ENCODE measurements at places on chromosomes 3 and 15.

DNA sequence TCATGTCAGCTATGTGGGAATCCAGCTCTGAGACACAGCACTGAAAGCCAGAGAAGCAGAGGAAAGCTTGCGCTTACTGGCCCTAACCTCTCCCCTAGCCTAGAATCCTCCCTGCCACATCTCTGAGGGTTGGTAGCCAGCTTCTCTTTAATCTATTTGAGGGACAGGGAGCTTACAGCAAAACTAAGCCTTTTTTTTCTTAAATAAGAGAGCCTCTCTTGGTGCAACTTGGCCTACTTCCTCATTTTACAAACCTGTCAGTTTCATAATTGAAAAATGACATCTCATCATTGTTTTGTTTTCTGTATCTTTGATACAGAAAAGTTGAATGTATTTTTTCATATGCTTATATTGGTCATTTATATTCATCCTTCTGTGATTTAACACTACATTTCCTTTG, 193.9 kb downstream of the ZNF621 start:
- no peak for DNase-seq

DNA sequence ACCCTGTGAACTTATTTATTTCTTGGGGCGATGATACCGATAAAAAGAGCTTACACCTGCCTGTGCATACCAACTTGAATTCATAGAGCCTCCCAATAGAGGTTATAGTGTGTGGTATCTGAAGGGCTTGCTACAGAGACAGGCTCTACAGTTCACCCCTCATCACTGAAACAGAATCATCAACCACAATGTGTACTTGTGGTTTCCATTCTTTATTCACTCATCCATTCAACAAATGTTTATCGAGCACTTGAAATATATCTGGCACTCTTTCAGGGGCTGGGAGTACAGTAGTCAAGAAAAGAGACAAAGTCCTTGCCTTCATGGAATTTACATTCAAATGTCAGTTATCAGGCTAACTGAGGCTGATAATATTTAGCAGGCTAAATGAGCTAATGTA, 134.4 kb upstream of the SKOR1 start:
- no peak for DNase-seq

GRCh38 chr15:88004399-88004798, 252.1 kb downstream of the NTRK3 start:
- no peak for DNase-seq

- DNase-seq = no peak
Measured at GRCh38 chr3:37864904-37865303, 3.2 kb downstream of the CTDSPL start.

GRCh38 chr15:100247228-100248225, 94.2 kb downstream of the ADAMTS17 start:
- DNase-seq = no peak

- DNase-seq = no peak
Measured at GRCh38 chr3:16719426-16719825, 114.2 kb upstream of the DAZL start.

GRCh38 chr3:133362539-133362938, 37.3 kb upstream of the BFSP2 start:
- peak; percentile 26 for DNase-seq

DNA sequence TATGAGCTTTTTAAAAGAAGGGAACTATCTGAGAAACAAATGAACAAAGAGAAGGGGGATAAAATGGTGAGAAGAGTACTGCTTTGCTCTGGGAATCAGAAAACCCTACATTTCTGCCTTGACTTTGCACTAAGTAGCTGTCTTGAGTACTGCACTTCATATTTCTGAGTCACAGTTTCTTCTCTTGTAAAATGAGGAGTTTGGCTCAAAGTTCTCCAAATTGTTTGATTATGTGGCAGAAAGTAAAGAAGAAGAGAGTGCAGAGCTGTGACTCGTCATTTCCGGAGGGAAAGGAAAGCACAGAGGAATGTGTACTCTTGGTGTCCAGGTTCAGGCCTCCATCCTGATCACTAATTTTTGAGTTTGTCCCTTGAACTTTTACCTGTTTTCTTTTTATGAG, 54.7 kb downstream of the TP63 start:
- DNase-seq = no peak

- DNase-seq = peak; percentile 50
Measured at GRCh38 chr15:33639978-33640377, 328.3 kb upstream of the CHRM5 start.

DNA sequence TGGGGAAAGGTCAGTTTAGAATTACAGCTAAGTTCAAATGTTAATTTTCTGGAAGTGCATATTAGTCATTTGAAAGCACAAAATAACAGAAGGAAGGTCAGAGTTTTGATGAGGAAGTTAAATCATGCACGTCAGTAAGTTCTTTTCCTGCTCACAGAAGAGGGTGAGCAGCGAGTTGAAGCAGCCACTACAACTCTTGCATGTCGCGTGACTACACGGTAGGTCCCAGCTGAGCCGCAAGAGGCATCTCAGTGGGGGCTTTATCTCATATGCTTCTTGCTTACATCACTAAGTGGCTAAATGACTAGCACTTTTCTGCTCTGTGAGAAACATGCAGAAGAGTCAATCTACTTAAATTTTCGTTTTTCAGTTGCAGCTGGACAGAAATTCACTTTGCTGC, 21.3 kb upstream of the SEC62 start:
- DNase-seq = no peak

- no peak for DNase-seq
Measured at GRCh38 chr3:16897254-16897926, 12.6 kb downstream of the PLCL2 start.

DNA sequence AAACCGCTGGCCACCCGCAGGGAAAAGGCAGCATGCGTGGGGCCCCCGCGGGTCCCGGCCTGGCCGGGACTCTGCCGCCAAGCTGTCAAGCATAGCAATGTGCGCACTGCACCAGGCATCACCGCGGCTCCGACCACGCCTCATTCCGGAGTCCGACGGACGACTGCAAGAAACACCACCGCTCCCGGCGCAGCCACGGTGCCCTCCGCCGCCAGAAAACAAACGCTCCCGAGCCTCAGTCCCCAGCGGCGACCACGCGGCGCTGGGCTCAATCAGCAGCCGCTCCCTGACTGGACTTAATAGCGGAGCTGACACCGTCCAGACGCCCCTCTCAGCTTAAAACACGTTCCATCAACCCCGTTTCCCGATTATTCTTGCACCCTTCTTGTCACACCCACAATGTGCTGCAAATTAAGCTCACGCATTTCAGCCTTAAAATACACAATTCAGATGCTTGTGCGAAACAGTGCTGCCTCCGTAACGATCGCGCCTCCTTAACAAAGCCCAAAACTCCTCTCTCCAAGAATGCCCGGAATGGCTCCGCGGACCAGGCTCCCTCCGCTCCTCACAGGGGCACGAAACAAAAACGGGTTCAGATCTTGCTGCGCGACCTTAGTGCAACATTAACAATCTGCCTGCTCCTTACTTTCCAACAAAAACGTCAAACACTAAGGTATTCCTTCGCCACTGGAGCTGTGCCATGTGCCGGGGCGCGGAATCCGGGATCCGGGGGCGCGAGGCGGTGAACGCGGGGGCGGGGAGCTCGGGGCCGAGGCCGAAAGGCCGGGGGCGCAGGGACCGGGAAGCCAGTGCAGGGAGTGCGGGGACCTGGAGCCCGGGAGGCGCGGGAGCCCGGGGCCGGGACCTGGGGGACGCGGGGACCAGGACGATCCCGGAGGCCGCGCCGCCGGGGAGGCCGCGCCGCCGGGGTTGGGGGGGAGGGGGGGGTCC, 655 bp downstream of the CYFIP1 start:
- no peak for DNase-seq

GRCh38 chr3:180048103-180048502, 11.4 kb upstream of the PEX5L start:
- DNase-seq = no peak

DNA sequence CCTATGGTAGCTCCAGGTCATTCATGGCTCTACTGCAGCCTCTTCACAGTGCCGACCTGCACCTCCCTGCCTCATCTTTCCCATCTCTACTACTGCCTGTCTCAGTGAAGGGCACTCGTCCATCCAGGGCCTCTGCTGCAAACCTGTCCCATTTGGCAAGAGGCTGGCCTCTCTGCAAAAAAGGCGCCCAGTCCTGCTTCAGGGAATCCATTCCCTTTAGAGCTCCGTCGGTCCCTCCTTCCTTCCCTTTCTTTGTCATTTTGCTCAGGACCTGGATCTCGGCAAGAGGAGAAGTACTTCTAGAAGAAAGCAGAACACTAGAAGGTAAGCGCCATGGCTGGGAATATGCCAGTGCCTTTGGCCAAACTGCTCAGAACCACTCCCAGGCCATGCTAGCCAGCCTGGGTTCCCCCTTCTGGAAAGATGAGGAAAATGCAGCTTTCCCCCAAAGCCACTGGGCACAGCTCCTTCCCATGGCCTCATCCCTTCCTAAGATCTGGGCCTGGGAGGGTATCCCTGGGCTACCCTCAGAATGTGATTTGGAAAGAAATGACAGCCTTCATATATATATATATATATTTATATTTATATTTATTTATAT, 6.4 kb upstream of the ISL2 start:
- no peak for DNase-seq

GRCh38 chr15:80852676-80853075, 73.5 kb downstream of the CEMIP start:
- no peak for DNase-seq

DNA sequence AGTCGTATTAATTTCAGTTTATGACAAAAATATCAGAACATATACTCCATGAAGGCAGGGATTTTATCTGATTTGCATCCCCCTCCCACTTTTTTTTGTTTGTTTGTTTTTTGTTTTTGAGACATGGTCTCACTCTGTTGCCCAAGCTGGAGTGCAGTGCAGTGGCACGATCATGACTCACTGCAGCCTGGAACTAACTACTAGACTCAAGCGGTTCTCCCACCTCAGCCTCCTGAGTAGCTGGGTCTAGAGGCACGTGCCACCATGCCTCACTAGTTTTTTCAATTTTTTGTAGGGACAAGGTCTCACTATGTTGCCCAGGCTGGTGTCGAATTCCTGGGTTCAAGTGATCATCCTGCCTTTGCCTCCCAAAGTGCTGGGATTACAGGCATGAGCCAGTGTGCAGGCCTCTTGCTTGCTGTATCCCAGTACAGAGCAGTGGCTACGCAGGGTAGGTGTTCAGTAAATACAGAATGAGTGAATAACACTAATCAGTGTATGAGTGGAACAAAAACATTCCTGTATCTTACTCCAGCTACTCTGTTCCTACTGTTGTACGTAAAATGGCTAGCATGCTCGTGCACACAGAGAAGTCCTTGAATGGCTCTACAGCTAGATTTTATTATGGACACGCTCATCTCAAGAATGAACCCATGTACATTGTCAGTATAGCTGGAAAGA, 272.4 kb downstream of the FOXP1 start:
- DNase-seq = no peak

GRCh38 chr3:39144095-39144747, 9.2 kb downstream of the CSRNP1 start:
- peak; percentile 48 for DNase-seq

GRCh38 chr3:120048355-120049041, 45.7 kb downstream of the GSK3B start:
- DNase-seq = no peak

- no peak for DNase-seq
Measured at GRCh38 chr3:13748276-13748879, 131.5 kb downstream of the WNT7A start.

DNA sequence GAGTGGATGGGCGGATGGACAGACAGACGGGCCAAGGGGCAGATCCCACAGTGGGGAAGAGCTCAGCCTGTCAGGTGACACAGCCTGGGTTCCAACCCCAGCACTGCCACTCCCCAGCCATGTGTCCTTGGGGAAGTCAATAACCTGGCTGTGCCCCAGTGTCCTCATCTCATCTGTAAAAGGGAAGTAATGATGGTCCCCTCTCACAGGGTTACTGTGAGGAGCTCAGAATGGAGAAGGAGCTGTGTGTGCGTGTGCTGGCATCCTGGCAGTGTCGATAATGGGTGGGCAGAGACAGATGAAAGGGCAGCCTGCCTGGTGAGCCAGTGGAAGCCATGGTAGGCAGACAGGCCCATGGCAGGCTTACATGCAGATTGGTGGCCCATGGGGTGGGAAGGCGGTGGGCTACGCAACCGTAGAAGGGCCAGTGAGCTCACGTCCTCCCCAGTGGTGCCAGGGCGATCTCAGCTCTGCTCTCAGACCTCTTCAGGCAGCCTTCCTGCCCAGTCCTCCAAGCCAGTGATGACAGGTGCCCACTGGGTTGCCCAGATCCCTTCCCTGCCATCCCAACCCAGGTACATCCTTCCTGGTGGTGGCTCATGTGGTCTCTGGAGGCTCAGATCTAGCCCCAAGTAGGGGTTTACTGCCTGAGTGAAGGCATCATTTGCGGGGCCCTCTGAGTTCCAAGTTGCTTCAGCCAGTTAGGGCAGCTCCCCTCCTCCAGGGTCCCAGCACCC, 2.3 kb upstream of the DNAJB8 start:
- no peak for DNase-seq

GRCh38 chr3:133447750-133448477, 48.1 kb downstream of the BFSP2 start:
- DNase-seq = no peak

DNA sequence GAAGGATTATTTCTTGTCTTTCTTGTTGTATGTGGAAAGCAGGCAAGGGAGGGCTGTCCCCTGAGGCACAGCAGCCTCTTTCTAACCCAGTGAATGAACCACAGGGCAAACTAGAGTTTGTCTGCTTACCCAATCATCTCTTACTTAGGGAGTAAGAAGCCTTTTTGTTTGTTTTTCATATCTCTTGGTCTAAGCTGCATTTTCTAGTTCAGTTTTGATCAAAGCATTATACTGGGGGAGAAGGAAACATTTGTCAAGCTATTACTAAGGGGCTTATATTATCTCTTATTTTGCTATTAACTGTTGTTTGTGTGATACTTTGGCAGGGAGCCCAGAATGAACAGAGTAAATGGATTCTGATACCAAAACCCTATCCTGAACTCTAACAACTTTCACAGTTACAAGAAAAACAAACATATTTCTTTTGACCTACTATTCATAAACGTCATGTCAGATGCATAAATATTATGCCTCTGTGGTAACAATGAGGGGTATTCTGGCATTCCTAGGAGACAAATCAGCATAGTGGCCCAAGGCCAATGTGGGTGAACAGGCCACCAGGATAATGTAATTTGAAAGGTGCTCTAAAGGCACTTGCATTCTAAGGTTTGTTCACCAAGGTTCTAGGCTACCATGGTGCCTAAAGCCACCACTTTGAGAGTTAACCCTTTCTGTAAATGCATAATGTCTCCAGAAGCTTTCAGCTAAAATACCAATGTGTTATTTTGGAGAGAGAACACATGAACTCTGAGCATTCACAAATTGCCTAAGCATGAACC, 271.6 kb upstream of the ZPLD1 start:
- no peak for DNase-seq

DNA sequence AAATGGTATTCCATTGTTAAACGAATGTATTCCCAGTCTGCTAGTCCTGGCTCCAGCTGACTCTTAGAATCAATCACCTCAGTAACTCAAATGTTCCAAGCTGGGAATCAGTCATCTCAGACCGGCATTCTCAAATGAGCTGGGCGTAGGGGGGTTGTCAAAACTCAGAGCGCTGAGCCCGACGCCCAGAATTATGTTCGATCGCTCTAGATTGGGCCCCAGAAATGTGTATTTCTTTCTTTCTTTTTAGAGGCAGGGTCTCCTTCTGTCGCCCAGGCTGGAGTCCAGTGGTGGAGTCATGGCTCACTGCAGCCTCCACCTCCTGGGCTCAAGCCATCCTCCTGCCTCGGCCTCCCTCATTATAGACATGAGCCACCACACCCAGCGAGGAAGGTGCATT, 99.3 kb upstream of the IGF1R start:
- DNase-seq = no peak

- no peak for DNase-seq
Measured at GRCh38 chr3:44476181-44476611, 1.3 kb downstream of the ZNF445 start.
